ENCODE measurements at places on chromosomes 4 and X. TPM values are rescaled to one million over a fixed set of nuclear protein-coding genes. Genes with fewer than 3 reads are reported as not detected.

Gene ARHGAP36
- total RNA-seq: not detected

Gene CACNA1F
- total RNA-seq: not detected

Gene SYN1
- total RNA-seq: 0.18 TPM

Gene CD38
- total RNA-seq: not detected

Gene SHROOM2
- 11.9 TPM for total RNA-seq

Gene CTAG2
- not detected for total RNA-seq

Gene EPHA5
- under 0.01 TPM for total RNA-seq

Gene ARMCX1
- total RNA-seq: 34.6 TPM

Gene ZXDA
- 1.7 TPM for total RNA-seq

Gene ADH1A
- not detected for total RNA-seq

Gene ARL9
- 0.71 TPM for total RNA-seq

Gene LRAT
- total RNA-seq: not detected

Gene PARM1
- total RNA-seq: 0.58 TPM

Gene IL13RA1
- 35.8 TPM for total RNA-seq

Gene FAM200B
- total RNA-seq: 30.7 TPM

Gene NDNF
- not detected for total RNA-seq

Gene XG
- 1.2 TPM for total RNA-seq

Gene EOLA2
- 43.2 TPM for total RNA-seq

Gene CFAP47
- not detected for total RNA-seq

Gene XAGE1B
- not detected for total RNA-seq

Gene AFAP1
- total RNA-seq: 53.7 TPM

Gene PRKG2
- total RNA-seq: 1.4 TPM

Gene ERCC6L
- 2.6 TPM for total RNA-seq

Gene PNMA6A
- total RNA-seq: 2.3 TPM

All from myometrial cell (primary cell).